ENCODE measurements at places on chromosomes 3 and 15. TPM values are rescaled to one million over a fixed set of nuclear protein-coding genes. Genes with fewer than 3 reads are reported as not detected.

GRCh38 chr3:172666181-172666872 lies 44.5 kb downstream of the NCEH1 start:
- H3K4me1 ChIP-seq, result peaks cover 17% of the 10 kb centered on the region
- peaks cover 5% of the 10 kb centered on the region for H3K36me3 ChIP-seq
- no peak overlapping the region for H3K4me3 ChIP-seq
- no peaks in the 10 kb centered on the region for H3K27me3 ChIP-seq
- DNase-seq, result no peak
- H3K27ac ChIP-seq, result no peak overlapping the region

- H3K36me3 ChIP-seq, result no peaks in the 10 kb centered on the region
- H3K4me3 ChIP-seq, result no peak overlapping the region
- H3K27me3 ChIP-seq, result peaks cover 4% of the 10 kb centered on the region
Measured at GRCh38 chr3:181920409-181920808, 208.7 kb downstream of the SOX2 start.

Gene CAMKV
- not detected for total RNA-seq

Gene FGD5
- 0.22 TPM for total RNA-seq

DNA sequence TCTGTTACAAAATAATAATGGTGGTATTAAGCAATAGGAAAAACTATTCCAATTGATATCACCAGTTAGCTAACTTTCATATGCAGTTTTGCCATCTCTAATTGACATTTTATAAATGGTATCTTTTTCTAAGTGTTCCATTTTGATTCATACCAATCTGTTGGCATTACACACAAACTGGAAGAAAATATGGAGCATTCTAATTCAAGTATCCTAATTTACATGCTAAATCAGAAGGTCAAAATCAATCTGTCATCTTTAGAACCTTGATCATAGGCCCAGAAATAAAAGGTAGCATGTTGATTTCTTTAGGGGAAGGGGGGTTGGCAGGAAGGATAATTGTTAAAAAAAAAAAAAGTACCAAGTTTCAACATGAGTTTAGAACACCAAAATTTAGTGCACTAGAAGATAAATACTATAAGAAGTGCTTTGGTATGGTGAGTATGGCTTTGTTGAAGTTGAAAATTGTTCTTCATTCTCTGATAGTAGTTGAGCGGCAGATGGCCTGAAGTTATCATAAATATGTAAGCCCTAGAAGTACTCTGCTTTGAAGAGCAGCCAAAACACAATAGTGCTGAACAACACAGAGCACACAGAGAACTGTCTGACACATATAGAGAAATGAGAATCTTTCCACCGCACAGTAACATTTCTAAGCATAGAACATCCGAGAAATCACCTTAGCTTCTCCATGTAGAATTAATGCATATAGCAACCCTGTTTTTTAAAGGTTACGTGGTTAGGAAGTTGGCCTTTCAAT lies 130.1 kb downstream of the TAFA4 start:
- no peak overlapping the region for H3K4me3 ChIP-seq
- no peak for DNase-seq
- H3K27me3 ChIP-seq, result peaks cover 4% of the 10 kb centered on the region

Gene PRTG
- total RNA-seq, result 1.2 TPM

GRCh38 chr15:85388566-85389305 lies 8.3 kb downstream of the AKAP13 start:
- H3K27me3 ChIP-seq, result no peaks in the 10 kb centered on the region
- no peak overlapping the region for H3K4me3 ChIP-seq
- H3K27ac ChIP-seq, result no peak overlapping the region
- no peaks in the 10 kb centered on the region for H3K36me3 ChIP-seq
- no peak for DNase-seq

DNA sequence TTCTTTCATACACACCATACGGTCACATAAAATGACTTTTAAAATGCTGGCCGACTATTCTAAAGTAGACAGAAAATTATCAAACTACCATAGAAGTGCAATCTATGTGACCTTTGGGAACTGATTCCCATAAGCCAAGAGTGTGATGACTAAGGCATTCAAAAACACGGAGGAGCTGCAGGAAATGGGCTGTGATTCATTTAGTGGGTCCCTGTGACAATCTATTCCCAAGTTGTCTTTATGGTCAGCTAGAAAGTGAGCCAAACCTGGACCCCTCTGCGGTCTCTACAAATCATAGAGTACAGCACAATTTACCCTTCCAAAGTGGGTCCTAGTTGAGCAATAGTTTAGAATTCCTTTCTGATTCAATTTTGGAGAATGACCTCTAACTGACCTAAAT lies 251.5 kb upstream of the CBLB start:
- H3K4me3 ChIP-seq, result no peak overlapping the region
- DNase-seq, result no peak
- H3K27ac ChIP-seq, result no peak overlapping the region

GRCh38 chr3:150626148-150626930 lies 23.2 kb downstream of the SELENOT start:
- H3K4me1 ChIP-seq, result peaks cover 57% of the 10 kb centered on the region
- peak overlapping the region; percentile 11 for H3K27ac ChIP-seq
- H3K36me3 ChIP-seq, result peaks cover 23% of the 10 kb centered on the region
- no peaks in the 10 kb centered on the region for H3K27me3 ChIP-seq
- no peak for DNase-seq

GRCh38 chr3:27573780-27574437 lies 89.7 kb upstream of the SLC4A7 start:
- DNase-seq, result no peak
- no peaks in the 10 kb centered on the region for H3K36me3 ChIP-seq
- H3K27ac ChIP-seq, result no peak overlapping the region

- H3K36me3 ChIP-seq, result no peaks in the 10 kb centered on the region
- peaks cover 8% of the 10 kb centered on the region for H3K4me1 ChIP-seq
- H3K4me3 ChIP-seq, result no peak overlapping the region
- no peak for DNase-seq
Measured at GRCh38 chr15:60118146-60118545, 114.0 kb downstream of the FOXB1 start.
